ENCODE measurements at places on chromosomes 2 and 18. TPM values are rescaled to one million over a fixed set of nuclear protein-coding genes. Genes with fewer than 3 reads are reported as not detected.

The ATP6V1C2 gene
- total RNA-seq = 4.8 TPM

DNA sequence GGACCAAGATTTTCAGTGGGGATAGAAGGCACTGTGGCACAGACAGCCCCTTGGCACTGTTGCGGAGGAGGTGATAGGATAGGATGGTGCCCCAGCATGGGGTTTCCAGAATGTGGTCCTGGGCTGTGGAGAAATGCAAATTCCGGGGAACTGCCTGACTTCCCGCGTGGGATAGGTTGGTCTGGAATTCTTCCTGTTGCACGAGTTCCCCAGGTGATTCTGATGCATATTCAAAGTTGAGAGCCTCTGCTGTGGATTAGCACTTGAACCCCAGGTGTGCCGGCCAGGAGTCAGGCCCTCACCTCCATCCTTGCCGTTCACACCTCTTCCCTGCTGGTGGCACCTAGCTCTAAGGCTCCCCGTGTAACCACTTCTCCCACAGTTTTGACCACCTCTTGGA, 15.5 kb downstream of the NCK2 start:
- no peak for DNase-seq

GRCh38 chr18:9726936-9727335, 18.8 kb downstream of the RAB31 start:
- DNase-seq = no peak

GRCh38 chr2:79235135-79235534, 75.6 kb upstream of the REG3A start:
- DNase-seq = no peak

DNA sequence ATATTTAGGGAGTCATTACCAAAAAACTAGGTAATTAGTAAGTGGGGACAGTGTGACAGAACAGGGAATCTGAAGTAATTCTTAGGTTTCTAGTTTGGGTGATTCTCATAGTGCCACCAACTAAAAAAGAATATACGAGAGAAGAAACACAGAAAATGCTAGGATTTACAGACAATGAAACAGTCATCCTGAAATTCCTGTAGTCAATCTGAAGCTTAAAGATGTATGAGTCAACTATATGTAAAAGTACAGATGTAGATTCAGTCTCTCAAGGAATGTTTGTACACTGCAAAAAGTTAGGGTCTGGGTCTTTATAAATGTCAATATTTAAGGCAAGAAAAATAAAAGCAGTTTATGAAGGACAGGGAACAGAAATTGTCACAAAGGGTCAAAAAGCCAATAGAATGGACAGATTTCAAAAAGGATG, 107.0 kb downstream of the STRN start:
- DNase-seq = no peak

The PLEKHH2 gene
- total RNA-seq = 0.28 TPM

GRCh38 chr2:24925815-24926214, 5.8 kb upstream of the ADCY3 start:
- DNase-seq = no peak

DNA sequence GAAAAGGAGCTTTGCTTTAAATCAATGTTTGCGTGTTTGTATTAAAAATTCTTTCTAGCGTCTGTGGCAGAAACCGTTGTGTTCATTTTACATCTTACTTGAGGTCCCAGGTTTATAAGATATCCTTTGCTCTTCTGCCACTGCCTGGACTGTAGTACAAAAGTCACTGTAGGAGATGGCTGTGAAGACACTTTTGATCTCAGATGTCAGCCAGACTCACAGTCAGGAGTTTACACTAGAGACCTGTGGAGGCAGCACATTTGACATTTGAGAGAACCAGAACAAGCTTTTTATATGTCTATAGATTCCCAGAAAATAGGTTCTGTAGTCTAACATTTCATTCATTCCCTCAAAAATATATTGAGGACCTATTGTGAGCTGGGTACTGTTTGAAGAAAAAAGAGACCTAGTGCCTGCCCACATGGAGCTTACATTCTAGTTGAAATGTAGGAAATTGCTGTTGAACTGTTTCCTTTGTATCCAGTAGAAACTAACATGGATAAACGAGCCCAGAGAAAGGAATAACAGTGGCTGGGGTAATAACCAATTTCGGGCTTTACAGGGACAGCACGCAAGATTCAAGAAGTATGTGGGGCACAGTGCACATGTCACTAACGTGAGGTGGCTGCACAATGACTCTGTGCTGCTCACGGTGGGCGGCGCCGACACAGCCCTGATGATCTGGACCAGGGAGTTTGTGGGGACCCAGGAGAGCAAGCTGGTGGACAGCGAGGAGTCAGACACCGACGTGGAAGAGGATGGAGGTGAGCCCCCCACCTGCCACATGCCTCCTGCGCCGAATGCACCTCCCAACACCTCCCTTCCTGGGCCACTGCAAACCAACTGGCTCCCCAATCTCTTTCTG, 122.3 kb downstream of the RTN4 start:
- no peak for DNase-seq

- no peak for DNase-seq
These were observed 11.0 kb upstream of the UBE2F start for GRCh38 chr2:237955640-237956401.

DNA sequence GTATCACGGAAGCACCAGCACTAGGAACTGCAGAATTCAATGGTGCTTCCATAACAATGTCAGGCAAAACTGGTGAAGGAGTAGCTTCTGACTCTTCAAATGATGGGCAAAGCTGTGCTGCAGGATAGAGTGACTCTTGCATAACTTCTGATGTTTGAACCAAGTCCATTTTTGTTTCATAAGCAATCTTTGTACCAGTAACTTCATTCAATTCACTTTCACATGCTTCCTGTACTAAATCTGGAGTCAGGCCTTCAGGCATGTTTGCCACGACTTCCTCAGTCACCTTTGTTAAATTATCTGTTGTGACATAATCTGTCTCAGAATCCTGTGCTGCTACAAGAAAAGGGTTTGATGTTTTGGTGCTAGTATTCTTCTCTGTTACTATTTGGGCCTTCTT, 24.0 kb downstream of the RTN4 start:
- DNase-seq = no peak

- peak; percentile 79 for DNase-seq
These were observed 2.3 kb upstream of the ALKAL2 start for GRCh38 chr2:290090-290722.

- no peak for DNase-seq
These were observed 16.1 kb downstream of the SUPT7L start for GRCh38 chr2:27647289-27647688.

GRCh38 chr2:30984148-30984547, 154.1 kb downstream of the GALNT14 start:
- no peak for DNase-seq

DNA sequence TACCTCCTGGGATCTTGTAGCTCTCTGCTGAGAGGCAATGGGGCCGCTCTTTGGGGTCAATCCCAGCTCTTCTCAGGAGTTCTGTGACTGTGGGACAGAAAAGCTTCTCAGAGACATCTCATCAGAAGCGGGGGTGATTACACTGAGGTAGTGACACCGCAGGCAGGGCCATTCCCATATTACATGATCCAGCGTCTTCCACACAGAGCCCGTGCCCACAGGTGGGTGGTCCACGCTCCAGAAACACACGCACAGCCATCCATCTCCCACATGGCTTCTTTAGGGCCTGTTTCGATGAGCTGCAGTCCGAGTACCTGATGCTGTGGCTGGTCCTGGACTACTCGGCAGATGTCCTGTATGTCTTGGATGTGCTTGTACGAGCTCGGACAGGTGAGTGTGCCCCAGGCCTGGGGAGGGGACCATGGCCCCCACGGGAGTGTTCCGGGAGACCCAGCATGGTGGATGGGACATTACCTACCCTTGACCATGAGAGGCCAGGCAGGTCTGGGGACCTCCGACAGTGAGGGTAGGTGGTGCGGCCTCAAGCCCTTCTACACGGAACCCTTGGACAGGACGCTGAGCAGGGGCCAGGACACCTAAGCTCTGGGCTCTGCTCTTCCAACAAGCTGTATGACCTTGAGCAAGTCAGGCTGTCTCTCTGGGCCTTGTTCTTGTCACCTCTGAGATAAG, 45.5 kb downstream of the CNGA3 start:
- DNase-seq = no peak

GRCh38 chr2:37472959-37473358, 128.5 kb downstream of the QPCT start:
- peak; percentile 24 for DNase-seq

DNA sequence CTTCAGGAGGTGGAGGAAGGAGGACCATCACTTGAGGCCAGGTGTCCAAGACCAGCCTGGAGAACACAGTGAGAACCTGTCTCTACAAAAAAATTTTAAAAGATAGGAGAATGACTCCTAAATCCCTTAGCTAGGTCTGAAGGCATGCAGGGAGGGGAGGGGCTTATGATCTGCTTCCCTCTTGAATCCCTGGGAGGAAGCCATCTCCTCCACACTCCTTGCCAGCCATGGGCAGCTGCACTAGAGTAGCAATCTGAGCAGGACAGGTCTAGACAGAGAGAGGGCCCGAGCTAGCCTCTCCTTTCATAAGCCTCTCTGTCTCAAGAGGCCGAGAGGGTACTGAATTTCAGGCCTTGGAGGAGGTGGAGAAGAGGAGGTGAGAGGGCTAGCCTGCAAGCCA, 42.5 kb downstream of the DAPL1 start:
- DNase-seq = no peak

DNA sequence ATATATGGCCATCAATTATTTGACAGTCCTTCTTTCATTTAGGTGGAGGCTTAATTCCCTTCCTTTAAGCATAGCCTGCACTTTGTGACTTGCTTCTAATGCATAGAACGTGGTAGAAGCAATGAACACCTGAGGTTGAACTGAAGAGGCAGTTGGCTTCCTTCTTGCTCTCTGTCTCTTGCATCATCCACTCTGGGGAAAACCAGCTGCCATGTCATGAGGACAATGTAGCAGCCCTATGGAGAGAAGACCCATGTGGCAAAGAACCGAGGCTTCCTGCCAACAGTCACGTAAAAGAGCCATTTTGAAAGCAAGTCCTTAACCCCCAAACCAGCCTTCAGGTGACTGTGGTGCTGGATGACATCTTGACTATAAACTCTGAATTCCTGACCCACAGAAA, 46.8 kb downstream of the ATOH8 start:
- DNase-seq = peak; percentile 6

GRCh38 chr18:80190311-80190710, 57.0 kb downstream of the PARD6G start:
- no peak for DNase-seq

The IL37 gene
- 0.44 TPM for total RNA-seq

The ARHGAP15 gene
- total RNA-seq = not detected

The HRH4 gene
- total RNA-seq = not detected

GRCh38 chr2:102505290-102505689, 32.3 kb downstream of the SLC9A4 start:
- DNase-seq = peak; percentile 46

DNA sequence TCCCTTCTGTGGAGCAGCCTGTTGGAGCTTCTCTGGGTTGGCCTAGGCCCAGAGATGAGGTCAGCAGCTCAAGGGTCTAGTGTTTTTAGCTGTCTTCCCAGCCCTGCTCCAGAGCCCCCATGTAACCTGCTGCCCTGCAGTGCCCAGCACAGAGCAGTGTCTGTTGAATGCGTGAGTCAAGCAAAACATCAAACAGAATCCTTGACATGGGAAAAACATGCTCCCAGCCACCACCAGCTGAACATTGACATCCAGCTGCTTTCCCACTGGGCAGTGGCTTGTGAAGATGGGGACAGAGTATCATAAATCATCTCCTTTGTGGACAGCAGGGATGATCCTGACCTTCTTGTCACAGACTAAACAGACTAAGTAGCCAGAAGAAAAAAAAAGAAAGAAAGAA, 22.6 kb downstream of the IMPA2 start:
- DNase-seq = no peak

The DNAJC5G gene
- total RNA-seq = 0.25 TPM

The MAP3K19 gene
- total RNA-seq = not detected

The DSC2 gene
- 22.7 TPM for total RNA-seq

GRCh38 chr2:172745636-172746035, 10.0 kb downstream of the RAPGEF4 start:
- no peak for DNase-seq

DNA sequence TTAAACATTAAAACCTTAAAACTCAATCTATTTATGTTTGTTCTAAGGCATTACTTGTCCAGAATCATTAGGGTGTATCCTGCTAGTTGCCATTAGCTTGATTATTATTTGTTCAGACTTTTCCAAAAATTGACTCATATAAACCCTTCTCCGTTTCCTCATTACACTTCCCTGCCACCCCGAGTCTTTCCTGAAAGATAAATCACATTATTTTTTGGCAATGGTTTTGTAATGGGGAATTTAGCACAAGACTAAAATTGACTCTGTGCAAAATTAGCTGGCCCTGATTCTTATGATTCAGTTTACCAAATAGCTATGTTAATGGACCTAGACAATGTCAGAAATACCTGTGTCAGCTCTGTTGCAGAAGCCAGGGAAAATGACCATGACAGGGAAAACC, 112.2 kb upstream of the NT5C1B start:
- no peak for DNase-seq

GRCh38 chr2:229971298-229971790, 49.0 kb downstream of the FBXO36 start:
- no peak for DNase-seq

DNA sequence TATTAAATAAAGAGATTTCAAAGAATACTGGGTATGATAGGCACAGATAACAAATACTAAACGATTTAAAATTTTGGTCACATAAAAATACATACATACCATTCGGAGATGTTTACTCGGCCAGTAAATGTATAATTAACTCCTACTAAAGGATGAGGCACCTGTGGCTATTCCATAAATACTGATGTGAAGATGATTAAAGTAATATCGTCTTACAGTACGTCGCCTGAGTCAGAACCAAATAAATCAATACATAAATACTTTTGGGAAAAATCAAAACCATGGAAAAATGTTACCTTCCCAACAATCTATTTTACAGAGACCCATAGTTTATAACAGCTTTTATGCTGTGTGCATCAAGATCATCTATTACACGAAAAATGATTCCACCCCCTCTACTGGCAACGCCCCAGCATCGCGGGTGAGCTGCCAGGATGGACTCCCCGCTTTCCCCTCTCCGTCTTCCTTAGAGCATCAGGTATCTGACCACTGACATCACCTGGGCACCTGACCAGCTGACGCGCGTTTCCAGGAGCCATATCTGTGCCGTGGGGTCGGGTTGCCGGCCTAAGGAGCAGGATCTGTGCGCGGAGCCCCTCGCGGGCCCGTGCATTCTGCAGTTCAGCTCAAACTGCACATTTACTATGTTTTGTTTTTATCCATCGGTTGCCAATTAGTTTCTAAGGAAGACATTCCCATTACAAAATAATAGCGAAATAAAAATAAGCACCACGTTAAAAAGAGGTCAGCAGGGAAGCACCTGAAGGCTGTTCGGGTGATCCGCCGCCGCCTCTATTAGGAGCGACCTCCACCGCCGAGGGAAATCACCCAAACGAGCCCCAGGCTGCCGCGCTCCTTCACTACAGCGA, 901 bp downstream of the ICA1L start:
- peak; percentile 89 for DNase-seq

DNA sequence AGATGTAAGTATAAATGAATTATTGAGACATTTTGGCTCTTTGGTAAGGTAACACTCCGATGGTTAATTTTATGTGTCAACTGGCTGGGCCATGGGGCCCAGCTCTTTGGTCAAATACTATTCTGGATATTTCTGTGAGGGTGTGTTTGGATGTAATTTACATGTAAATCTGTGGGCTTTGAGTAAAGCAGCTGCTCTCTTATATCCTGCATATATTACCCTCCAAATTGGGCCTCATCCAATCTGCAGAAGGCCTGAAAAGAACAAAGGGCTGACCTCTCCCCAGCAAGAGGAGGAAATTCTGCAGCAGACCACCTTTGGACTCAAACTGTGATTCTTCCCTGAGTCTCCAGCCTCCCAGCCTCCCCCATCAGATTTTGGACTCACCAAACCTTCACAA, 464.1 kb downstream of the PLCL1 start:
- no peak for DNase-seq

The GREB1 gene
- 2.2 TPM for total RNA-seq

GRCh38 chr2:197944416-197945096, 140.2 kb downstream of the PLCL1 start:
- no peak for DNase-seq

All from Caco-2 (cell line).